ENCODE measurements at places on chromosomes 7 and 10.

GRCh38 chr7:95772771-95773581, 622 bp downstream of the DYNC1I1 start:
- no peak for DNase-seq

- DNase-seq = peak; percentile 72
Observed at GRCh38 chr7:94368371-94368791, 26.3 kb upstream of the COL1A2 start.

DNA sequence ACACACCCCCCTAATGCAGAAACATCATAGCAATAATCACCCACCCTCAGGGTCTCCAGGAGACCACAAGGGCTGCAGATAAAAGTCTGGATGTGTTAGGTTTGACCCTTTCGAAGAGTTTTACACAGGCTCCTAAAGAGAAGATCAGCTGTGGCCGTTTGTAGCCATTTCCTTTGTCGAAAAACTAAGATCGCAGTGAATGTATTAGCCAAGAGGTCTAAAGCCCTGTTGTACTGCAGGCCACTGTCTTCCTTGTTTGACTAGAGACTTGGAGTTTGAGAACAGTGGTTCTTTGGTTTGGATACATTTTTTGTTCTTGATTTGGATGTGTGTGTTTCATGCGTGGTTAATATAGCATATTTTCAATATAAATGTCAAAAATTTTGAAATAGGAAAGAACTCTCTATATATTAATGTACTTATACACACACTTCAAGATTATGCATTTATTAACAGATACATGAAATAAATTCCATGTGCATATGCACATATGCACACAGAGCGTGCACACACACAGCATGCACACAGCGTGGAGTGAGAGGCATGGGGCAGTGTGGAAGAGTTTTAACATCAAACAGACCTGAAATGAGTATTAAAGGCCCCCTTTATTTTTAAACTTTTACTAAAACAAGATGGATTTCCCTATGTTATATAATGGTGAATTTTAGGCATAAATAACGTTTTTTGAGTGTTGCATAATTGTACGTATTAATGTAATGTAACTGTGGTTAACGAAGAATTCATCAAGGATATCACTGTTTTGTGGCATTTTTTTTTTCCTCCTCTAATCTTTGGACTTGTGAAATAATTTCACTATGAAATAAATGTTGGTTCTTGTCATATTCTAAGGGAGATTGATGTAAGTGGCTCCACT, 2.2 kb downstream of the IKZF1 start:
- no peak for DNase-seq

DNA sequence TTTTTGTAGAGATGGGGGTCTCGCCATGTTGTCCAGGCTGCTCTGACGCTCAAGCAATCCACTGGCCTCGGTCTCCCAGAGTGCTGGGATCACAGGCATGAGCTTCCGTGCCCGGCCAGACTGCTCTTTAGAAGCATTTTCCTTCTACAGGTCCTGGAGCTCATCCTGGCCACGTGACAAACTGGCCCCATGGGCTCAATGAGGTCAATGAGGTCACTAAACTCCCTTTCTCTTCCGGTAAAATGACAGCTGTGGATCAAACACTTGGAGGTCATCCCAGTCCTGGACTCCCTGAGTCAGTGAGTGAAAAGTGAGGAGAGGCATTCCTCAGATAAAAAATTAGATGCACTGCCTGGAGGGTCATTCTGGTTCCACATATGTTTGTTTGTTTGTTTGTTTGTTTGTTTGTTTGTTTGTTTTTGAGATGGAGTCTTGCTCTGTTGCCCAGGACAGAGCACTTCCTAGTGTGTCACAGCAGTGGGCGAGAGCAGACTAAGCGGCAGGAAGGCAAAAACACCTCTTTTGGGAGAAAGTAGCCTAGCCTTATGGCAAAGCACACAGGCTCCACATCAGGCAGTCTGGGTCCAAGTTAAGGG, 134.9 kb downstream of the TNS3 start:
- no peak for DNase-seq

DNA sequence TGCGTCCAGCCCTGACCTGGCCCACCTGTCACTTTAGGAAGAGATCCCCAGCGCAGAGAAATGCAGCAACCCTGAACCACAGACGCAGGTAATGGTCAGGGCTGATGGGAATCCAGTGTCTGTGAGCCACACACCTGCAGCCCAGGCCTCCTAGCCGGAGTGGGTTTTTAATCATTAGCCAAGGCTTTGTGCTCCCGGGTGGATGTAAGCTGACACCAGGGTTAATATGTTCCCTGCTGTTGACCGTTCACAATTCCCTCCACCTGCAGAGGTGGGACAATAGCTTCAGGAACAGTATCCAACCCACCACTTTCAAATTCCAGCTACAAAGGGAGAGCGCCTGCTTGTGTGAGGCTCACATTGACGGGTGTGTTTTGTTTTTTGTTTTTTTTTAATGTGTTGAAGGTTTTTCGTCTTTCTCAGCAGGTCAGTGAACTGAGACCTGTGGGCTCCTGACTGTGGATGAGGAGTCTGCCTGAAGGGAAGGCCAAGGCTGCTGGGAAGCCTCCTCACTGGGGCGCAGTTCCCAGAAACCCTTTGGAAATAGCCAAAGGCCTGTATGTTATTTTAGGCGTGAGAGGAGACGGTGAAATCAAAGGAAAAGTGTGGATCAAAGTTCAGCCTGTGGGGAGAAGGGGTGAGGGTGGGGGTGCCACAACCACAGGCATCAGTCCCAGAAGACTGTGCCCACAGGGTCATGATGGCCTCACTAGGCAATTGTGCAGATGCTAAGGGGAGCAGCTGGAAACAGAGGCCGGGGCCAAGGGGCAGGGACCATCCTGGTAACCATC, 111.1 kb downstream of the TNS3 start:
- DNase-seq = no peak

- DNase-seq = no peak
Observed at GRCh38 chr10:91980319-91980718, 56.7 kb downstream of the BTAF1 start.

DNA sequence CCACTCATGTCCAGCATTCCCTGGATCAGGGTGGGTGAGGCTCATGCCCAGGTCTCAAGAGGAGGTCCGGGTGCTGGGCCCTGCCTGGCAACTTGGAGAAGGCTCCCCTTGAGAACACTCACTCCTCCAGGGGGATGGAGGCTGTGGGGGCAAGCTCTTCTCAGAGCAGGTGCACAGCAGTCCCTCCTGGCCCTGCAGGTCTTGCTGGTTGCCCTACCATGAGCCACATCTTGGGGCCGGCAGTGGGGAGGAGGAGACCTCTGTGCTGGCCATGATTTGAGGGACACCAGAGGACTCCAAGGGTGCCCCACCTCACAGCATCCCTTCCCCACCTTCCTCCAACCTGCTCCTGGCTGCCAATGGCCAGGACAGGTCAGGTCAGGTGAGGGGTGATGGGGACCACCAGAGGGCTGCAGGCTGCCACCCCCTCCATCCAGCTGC, 87.4 kb upstream of the RET start:
- no peak for DNase-seq

- DNase-seq = no peak
Observed at GRCh38 chr10:78211561-78212051, 177.9 kb downstream of the RPS24 start.

GRCh38 chr10:3472287-3473051, 299.9 kb upstream of the PITRM1 start:
- no peak for DNase-seq

DNA sequence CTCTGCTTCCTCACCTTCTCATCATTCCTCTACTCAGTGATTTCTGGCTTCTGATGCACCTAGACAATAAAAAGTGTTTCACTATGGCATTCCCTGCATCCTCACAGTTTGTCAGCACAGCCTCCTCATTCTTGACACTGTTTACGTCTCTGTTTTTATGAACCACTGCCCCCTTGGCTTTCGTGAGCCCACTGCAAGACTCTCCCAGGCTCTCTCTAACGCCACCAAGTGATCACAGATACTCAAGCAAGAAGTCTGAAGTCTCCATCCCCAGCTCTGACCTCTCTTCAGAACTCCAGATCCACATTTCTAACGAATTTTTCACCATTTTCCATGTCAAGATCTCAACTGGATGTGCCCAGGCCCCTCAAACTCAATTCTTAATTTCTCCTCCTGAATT, 8.9 kb downstream of the SLC16A9 start:
- DNase-seq = no peak

DNA sequence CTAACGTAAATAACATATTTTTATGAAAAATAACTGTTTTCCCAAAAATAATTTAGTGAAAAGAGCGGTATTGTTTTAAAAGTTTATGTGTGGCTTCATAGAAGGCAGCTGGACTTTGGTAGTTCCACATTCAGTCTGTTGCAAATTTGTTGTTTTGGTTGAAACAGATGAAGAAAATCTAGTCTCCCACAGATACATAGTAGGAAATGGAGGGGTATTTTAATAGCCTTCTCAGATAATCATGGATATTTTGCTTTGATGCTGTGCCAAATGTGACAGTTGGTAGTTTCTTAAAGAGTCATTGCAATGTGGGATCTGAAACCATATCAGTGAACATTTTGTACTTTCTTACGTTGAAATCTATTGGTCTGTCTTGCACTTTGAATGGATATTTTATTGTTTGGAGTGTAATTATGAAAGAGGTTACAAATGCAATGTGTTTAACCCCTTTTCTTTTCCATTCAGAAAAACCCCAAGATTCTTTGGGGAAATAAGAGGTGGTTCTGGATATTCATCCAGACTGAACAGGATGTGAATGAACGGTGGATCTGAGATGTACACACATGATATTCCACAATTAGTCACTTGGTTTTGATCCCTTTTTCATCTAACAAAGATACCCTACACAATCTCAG, 10.4 kb downstream of the ZNF365 start:
- no peak for DNase-seq

DNA sequence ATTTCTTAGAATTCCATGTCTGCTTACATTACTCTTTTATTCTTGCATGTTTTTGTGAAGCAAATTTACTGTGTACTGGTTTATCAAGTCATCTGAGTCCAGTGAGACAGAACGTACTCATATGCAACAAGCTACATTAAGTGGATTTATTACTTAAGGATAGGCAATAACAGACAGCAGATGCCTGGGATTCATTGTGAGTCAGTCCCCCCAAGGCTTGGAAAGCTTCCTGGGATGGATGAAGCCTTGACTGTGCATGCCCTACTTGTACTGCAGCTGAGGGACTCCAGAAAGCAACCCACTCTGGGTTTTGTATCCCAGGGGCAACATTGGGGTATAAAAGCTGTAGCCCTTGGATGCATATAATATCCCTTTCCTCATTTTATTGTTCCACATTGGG, 113.4 kb upstream of the RAB18 start:
- no peak for DNase-seq

- DNase-seq = no peak
Observed at GRCh38 chr10:22481687-22482539, 136.6 kb downstream of the SPAG6 start.

- DNase-seq = no peak
Observed at GRCh38 chr10:132551093-132551807, 13.7 kb downstream of the INPP5A start.

GRCh38 chr10:44376472-44377099, 8.3 kb downstream of the CXCL12 start:
- no peak for DNase-seq

DNA sequence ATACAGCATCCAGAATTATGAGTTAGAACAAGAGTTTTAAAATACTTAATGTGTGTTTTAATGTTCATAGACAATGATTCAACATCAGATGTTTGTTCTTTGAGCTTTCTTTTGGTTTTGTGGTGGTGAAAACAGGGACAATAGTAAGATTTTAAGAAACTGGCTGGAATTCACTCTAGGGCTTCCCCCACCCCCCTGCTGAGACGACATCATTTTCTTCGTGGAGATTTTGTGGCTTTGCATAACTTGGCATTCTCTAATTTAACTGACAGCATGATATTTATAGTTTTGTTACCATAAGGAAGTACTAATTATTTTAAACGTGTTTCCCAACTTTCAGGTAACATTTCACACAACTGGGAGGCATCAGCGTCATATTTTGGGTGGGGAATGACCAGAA, 184.1 kb downstream of the BICC1 start:
- DNase-seq = no peak

DNA sequence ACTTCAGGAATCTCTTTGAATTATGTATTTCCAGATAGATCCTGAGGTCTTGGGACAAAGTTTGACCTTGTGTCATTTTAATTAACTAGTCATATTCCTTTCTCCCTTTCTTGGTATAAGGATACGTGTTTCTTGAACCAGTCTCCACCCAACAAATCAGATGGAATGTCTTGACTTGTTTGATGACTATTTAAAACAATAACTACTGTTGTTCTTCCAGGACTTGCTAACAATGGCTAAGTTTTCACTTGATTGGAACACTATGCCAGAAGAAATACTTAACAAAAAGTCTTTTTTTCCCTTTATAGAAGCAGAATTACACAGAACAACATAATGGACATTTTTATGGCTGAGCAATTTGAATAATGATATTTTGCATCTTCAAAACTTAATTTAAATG, 43.0 kb upstream of the WIPF3 start:
- no peak for DNase-seq

DNA sequence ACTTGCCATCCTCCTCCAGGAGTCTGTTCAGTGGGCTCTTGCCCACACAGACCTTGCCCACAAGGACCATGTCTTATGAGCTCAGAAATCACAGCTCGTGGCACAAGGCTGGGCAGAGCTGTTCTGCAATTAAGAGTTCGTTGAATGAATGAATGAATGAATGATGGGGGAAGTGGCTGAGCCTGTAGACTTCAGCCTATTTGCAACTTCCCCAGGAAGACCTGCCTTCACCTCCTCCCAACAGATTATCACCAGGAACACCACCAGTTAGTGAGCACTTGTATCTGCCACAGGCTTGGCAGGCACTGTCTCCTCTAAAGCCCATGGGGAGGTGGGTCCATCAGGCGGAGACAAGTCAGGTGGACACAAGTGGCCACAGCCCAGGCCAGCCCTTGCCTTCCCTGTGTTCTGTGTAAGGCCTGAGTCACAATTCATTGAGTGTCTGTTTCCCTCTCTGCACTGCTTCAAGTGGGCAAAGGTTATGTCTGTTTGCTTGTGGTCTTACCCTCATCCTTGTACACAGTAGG, 1.8 kb upstream of the FGF8 start:
- DNase-seq = no peak

- no peak for DNase-seq
Observed at GRCh38 chr7:144785521-144785920, 50.3 kb downstream of the TPK1 start.

GRCh38 chr10:79610601-79611191, at the start of gene SFTPA1:
Gene SFTPA1, plus strand, starts transcription at chr10:79610939. Its CDS starts 887 bp downstream, at chr10:79611826.
- DNase-seq = no peak

- no peak for DNase-seq
Observed at GRCh38 chr10:58913717-58914116, 262.7 kb upstream of the PHYHIPL start.

DNA sequence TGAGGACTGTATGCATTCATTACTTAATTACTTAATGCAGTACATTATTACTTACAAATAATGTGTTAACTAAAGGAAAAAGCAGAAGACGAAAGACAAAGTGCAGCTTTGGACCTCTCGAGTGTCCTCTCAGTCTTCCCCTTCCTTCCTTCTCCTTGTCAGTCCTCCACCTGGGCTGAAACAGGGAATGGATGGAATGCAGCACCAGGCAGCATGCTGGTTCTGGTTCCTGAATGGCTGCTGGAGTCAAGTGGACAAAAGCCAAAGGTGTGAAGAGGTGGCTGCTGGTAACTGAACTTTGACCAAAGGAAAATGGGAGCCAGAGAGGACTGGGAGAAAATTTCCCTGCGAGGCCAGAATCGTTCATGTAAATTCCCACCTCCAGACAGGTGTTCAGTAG, 179.5 kb downstream of the GPAM start:
- DNase-seq = no peak

GRCh38 chr7:156386097-156386496, 254.5 kb upstream of the RNF32 start:
- no peak for DNase-seq
